Sigmoid colon (tissue), 7 donors: ENCODE measurements at places on chromosomes 7 and 10. TPM values are rescaled to one million over a fixed set of nuclear protein-coding genes. Genes with fewer than 3 reads are reported as not detected.

FAM25A gene
- total RNA-seq = not detected

SBDS gene
- total RNA-seq = 188 TPM

IGFBP3 gene
- total RNA-seq = 330 TPM

NME8 gene
- total RNA-seq = not detected

ADIRF gene
- total RNA-seq = 81.8 TPM

GHRHR gene
- total RNA-seq = not detected

PRKAR2B gene
- 40.0 TPM for total RNA-seq

PNLIPRP3 gene
- not detected for total RNA-seq

TUBAL3 gene
- not detected for total RNA-seq

SPDYE5 gene
- total RNA-seq = not detected

LRRD1 gene
- total RNA-seq = not detected

MNX1 gene
- total RNA-seq = not detected

FAM200A gene
- total RNA-seq = 2.3 TPM

SLC26A4 gene
- total RNA-seq = 0.36 TPM

DRGX gene
- total RNA-seq = not detected

ZNF282 gene
- 24.9 TPM for total RNA-seq

TSPAN12 gene
- total RNA-seq = 44.6 TPM

GIMAP5 gene
- total RNA-seq = 30.7 TPM

SEMA3E gene
- total RNA-seq = 16.3 TPM

CCL24 gene
- not detected for total RNA-seq

NEUROD6 gene
- total RNA-seq = not detected

SMC3 gene
- 39.3 TPM for total RNA-seq

ENO4 gene
- 0.16 TPM for total RNA-seq

PGAM2 gene
- 0.71 TPM for total RNA-seq

ZCCHC24 gene
- total RNA-seq = 118 TPM
